ENCODE measurements at places on chromosomes 7 and 10. TPM values are rescaled to one million over a fixed set of nuclear protein-coding genes. Genes with fewer than 3 reads are reported as not detected.

The XRCC2 gene
- 0.45 TPM for total RNA-seq

The CPA2 gene
- not detected for total RNA-seq

DNA sequence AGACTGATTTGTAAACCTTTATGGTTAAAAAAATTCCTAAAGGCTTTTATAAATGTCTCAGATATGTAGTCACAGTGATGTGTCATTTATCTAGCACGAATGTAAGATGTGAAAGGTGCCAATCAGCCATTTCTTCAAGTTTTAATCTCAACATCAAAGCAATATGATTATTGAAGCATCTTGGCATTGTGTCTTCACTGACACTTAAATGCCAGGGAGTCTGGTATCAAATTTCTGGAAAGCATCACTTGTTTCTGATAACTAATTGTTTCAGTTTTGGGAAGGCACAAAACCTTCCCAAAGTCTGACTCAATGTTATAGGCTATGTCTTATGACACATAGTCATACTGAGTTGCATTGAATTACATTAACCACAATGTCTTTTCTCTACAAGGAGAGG, 492.0 kb upstream of the CNTNAP2 start:
- no peak for DNase-seq

The PON1 gene
- total RNA-seq = not detected

GRCh38 chr7:43650457-43651052, 67.6 kb downstream of the STK17A start:
- no peak for DNase-seq

DNA sequence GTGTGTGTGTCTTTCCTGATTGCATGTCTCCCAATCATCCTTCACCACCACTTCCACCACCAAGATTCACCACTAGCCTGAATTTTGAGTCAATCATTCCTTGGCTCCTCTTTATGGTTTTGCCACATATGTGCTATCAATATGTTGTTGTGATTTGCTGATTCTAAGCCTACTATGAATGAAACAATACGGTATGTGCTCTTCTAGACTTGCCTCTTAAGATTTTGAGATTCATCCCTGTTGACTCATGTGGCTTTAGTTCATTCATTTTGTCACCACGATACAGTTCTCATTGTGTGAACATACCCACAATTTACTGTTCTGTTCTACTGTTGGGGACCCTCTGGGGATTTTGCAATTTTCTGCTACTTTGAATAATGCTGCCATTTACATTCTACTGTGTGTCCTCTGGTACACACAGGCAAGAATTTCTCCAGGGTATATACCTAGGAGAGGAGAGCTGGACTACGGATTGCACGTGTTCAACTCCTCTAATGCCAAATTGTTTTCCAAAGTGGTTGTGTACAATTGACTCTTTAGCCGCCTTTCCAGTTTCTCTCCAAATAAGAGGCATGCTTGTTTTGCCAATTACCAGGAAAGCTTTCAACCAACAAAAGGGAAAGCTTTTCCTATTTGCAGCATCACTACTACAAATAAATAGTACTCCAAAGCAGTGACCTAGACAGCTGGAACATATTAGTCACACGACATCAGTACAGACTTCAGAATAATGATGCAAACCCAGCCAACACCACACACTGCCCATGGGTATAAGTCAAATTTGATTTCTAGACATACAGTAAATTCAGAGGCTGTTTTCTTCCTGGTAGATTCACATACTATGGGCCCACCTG, 30.0 kb downstream of the SGMS1 start:
- DNase-seq = no peak

GRCh38 chr7:155991470-155991869, 179.2 kb upstream of the SHH start:
- no peak for DNase-seq

DNA sequence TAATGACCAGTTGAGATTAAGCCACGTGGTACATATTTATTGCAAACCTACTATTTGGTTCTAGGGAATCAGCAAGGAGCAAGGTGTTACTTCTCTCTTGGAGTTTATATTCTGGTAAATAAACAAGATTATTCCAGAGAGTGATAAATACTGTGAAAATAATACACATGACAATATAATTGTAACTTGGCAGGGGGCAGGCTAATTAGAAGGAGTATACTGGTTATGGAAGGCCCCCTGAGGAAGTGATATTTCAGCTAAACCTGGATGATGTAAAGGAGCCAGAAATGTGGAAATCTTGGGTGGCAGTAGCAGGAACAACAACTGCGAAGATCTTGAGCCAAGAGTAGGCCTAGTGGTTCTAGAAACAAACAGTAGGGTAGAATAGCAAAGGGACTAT, 111.8 kb downstream of the SDK1 start:
- DNase-seq = no peak

GRCh38 chr10:123278445-123278844, 124.2 kb downstream of the BUB3 start:
- no peak for DNase-seq

DNA sequence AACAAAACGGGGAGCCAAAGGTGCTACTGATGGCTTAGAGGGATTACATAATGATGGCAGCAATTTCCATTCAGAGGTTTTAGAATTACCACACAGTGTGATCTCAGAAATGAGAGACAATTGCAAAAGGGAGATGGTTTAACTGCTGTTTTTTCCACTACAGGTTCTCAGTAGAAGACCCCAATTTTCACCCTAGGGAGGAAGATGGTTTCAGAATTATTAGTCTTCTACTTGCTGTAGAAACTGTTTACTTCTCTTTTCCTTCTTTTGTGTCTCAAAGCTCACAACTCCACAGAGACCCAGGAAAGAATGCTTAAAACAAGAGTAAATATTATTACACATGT, 226.5 kb downstream of the INHBA start:
- DNase-seq = no peak

DNA sequence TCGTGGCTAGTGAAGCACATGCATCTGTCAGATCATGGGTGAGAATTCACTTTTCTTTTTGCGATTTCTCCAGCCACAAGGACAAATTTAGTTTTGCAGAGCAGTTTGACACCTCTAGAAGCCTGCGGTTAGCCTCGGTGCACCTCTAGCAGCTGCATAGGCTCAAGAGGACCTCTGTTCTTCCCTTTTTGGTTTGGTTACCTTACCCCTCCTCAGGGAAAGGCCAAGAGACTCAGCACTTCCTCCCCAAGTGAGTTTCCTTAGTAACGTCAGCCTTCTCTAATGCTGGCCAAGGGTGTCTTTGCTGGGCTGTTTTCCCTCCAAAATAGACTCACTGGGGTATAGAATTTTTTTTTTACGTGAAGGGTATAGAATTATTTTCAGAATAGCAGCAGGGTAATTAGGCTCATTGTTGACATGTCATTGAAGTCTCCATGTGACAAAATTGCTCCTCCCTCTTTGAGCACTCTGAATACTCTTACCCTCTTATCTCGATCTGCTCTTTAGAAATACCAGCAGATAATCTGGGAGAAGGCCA, 97.8 kb downstream of the AUTS2 start:
- no peak for DNase-seq

- no peak for DNase-seq
Measured at GRCh38 chr10:45809837-45810236, 37.5 kb downstream of the AGAP4 start.

GRCh38 chr10:35210961-35211360, 84.3 kb downstream of the CREM start:
- DNase-seq = no peak

The FAM180A gene
- 0.83 TPM for total RNA-seq

DNA sequence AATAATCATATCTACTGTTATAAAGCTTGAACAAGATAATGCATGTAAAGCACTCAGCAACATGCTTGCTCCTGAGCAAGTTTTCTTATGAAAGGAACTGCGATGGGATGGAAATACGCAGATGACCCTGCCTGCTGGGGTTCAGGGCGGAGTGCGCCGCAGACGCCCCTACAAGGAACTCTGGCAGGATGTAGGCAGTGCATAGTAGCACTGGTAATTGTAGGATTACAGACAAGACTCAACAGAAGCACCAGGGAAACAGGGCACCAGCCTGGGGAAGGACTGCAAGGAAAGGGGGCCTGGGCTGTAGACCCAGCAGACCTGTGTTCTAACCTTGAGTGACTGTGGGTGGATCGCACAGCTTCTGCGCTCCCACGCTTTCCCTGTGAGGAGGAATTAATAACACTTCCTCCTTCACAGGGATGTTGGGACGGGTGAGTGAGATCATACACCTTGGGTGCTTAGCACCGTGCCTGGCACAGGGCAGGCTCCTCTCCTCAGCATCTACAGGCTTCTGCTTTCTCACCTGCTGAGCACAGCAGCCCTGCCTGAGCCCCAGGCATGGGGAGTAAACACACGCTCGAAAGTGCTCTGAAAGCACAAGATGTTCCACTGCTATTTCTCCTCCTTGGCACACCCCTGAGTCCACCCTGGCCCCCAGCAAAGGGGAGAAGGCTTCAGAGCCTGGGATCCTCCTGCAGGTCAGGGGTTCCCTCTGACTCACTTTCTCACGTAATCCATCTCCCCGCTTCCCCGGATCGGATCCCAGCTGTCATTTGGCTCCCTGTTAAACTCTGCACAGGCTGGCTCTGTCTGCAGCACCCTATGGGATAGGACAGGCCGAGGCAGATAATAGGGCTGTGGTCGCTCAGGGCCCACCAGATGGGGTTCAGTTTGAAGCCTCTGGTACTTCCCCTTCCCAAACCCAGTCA, 19.2 kb downstream of the ITPRIP start:
- no peak for DNase-seq

GRCh38 chr7:27897001-27897400, 157.0 kb downstream of the TAX1BP1 start:
- no peak for DNase-seq

DNA sequence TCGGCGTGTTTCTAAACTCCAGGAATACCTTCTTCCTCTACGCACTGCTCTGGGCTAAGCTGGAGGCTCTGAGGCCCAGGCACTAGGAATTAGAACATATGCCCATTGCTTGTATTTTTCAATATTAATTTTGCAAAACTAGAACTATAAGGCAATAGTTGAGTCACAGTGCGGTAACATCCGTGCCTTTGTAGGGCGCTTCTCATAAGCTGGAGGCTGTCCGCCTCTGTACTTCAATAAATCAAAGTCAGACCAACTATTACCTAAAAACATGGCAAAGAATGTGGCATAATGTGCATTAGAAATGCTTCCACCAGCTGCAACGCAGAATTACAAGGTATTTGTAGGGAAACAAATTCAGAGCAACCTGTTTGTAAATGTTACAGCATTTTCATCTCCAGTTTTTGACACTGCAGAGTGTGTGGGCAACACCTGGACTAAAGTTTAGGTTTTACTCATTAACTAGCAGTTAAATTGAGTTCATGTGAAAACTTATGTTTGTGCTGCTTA, 440 bp upstream of the MINDY3 start:
- DNase-seq = no peak

All from esophagus muscularis mucosa (tissue), 4 donors.